ENCODE measurements at places on chromosomes 7 and 10. TPM values are rescaled to one million over a fixed set of nuclear protein-coding genes. Genes with fewer than 3 reads are reported as not detected.

Gene OR2A12
- total RNA-seq: not detected

GRCh38 chr7:50783801-50784507, 1.3 kb upstream of the GRB10 start:
- H3K4me1 ChIP-seq: peaks cover 17% of the 10 kb centered on the region
- H3K4me3 ChIP-seq: no peak overlapping the region
- H3K27me3 ChIP-seq: peaks cover 34% of the 10 kb centered on the region
- no peak for DNase-seq
- H3K36me3 ChIP-seq: no peaks in the 10 kb centered on the region
- no peak overlapping the region for H3K27ac ChIP-seq

GRCh38 chr7:22564511-22565045, 64.6 kb upstream of the STEAP1B start:
- no peak overlapping the region for H3K27ac ChIP-seq
- H3K4me3 ChIP-seq: no peak overlapping the region
- DNase-seq: no peak
- H3K4me1 ChIP-seq: peaks cover 38% of the 10 kb centered on the region
- peaks cover 48% of the 10 kb centered on the region for H3K27me3 ChIP-seq

GRCh38 chr7:129298268-129298893, 73.6 kb downstream of the AHCYL2 start:
- H3K27ac ChIP-seq: no peak overlapping the region
- no peaks in the 10 kb centered on the region for H3K27me3 ChIP-seq
- peak; percentile 79 for DNase-seq
- peaks cover 4% of the 10 kb centered on the region for H3K36me3 ChIP-seq
- no peak overlapping the region for H3K4me3 ChIP-seq

DNA sequence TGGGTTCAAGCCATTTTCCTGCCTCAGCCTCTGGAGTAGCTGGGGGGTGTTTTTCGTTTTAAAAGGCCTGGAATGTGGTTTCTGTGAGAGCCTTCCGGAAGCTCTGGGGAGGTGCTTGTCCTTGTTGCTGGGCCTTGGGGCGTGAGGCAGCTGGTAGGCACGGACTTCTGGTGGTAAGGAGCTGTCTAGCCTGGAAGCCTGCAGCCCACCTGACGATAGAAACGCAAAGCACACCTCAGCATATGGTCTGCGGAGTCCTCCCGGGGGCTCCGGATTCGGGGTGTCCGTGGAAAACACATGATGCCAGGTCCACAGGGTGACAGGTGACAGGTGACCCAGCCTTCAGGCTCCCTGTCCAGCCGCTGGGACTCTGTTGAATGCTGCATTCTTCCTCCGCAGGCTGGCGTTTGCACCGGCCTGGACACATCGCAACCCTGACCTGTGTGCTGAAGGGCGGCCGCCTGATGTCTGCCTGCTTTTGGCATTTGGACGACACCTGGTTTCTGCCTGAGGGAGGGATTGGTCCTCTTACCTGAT, 37.3 kb downstream of the INPP5A start:
- peak overlapping the region; percentile 48 for H3K27ac ChIP-seq
- no peak for DNase-seq
- no peaks in the 10 kb centered on the region for H3K27me3 ChIP-seq
- peaks cover 37% of the 10 kb centered on the region for H3K4me1 ChIP-seq

DNA sequence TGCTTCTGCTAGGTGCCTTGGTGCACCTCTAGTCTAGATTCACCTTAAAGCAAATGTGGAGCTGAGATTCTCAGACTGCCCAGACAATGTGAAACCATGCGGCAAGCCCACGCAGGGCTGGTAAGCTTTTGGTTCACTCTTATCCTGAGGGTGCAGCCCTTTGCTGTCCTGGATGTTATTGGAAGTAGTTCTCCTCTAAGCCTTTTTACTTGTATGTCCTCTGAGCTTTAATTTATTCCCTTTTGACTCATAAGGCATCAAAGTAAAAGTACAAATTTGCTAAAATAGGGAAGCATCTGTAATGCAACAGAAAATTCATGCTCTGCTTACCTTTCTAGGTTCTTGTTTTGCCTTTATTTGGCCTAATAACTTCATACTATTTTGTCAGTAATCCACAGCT, 186.8 kb downstream of the MACC1 start:
- no peaks in the 10 kb centered on the region for H3K27me3 ChIP-seq
- no peak for DNase-seq
- H3K4me1 ChIP-seq: no peaks in the 10 kb centered on the region
- no peak overlapping the region for H3K4me3 ChIP-seq
- H3K36me3 ChIP-seq: no peaks in the 10 kb centered on the region

GRCh38 chr7:87027900-87028299, 31.6 kb downstream of the ELAPOR2 start:
- peaks cover 10% of the 10 kb centered on the region for H3K27me3 ChIP-seq
- H3K36me3 ChIP-seq: peaks cover 4% of the 10 kb centered on the region
- DNase-seq: no peak
- H3K4me1 ChIP-seq: no peaks in the 10 kb centered on the region
- no peak overlapping the region for H3K27ac ChIP-seq

- H3K36me3 ChIP-seq: no peaks in the 10 kb centered on the region
- no peaks in the 10 kb centered on the region for H3K4me1 ChIP-seq
- no peak overlapping the region for H3K4me3 ChIP-seq
- DNase-seq: no peak
Observed at GRCh38 chr7:48139459-48139858, 31.8 kb upstream of the ABCA13 start.

GRCh38 chr10:29414501-29414900, 125.6 kb downstream of the LYZL1 start:
- H3K36me3 ChIP-seq: peaks cover 14% of the 10 kb centered on the region
- H3K4me1 ChIP-seq: peaks cover 31% of the 10 kb centered on the region
- H3K27me3 ChIP-seq: no peaks in the 10 kb centered on the region
- no peak overlapping the region for H3K27ac ChIP-seq

GRCh38 chr10:60417024-60417423, 27.3 kb upstream of the ANK3 start:
- H3K36me3 ChIP-seq: no peaks in the 10 kb centered on the region
- DNase-seq: no peak
- no peak overlapping the region for H3K4me3 ChIP-seq
- H3K27ac ChIP-seq: no peak overlapping the region
- no peaks in the 10 kb centered on the region for H3K27me3 ChIP-seq

Gene AKR1C8
- total RNA-seq: not detected

Gene SEMA3E
- total RNA-seq: not detected

GRCh38 chr7:85750454-85750949, 563.6 kb upstream of the SEMA3D start:
- no peaks in the 10 kb centered on the region for H3K4me1 ChIP-seq
- H3K27me3 ChIP-seq: no peaks in the 10 kb centered on the region
- no peak overlapping the region for H3K27ac ChIP-seq
- no peak overlapping the region for H3K4me3 ChIP-seq
- no peaks in the 10 kb centered on the region for H3K36me3 ChIP-seq

- DNase-seq: no peak
- no peaks in the 10 kb centered on the region for H3K27me3 ChIP-seq
- H3K4me3 ChIP-seq: no peak overlapping the region
- H3K27ac ChIP-seq: no peak overlapping the region
Observed at GRCh38 chr7:46459942-46460341, 538.9 kb upstream of the IGFBP3 start.

DNA sequence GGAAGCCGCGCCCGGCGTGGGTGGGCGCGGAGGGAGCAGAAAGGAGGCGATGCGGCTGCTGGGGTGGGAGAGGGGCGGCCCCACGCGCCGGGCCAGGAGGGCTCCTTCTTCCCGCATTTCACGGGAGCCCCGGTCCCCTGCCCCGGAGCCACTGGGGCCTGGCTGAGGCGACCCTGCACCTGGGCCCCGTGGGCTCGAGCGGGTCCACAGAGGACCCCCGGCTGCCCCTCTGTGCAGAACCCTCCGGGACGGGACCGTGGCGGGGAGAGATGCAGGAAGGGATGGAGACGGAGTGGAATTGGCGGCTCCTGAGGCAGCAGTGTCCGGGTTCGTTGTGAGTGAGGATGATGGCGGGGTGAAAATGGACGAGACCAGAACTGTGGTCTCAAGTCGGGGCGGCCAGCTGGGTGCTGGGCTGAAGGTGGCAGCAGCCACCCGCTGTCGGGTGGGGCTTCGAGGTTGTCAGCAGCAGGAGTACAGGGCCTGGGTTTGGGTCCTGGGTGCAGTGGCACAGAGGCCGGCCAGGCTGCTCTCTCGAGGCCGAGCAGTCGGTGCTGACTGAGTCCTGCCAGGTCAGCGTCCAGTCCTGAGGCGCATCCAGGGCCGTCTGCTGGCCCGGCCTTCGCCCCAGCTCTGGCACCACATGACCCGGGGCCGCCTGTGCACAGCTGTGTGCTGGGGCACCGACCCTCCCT, 80.4 kb downstream of the VIPR2 start:
- peaks cover 2% of the 10 kb centered on the region for H3K27me3 ChIP-seq
- peaks cover 9% of the 10 kb centered on the region for H3K4me1 ChIP-seq
- no peak overlapping the region for H3K4me3 ChIP-seq

Gene XRCC2
- total RNA-seq: 17.2 TPM

Gene CALML3
- total RNA-seq: not detected

DNA sequence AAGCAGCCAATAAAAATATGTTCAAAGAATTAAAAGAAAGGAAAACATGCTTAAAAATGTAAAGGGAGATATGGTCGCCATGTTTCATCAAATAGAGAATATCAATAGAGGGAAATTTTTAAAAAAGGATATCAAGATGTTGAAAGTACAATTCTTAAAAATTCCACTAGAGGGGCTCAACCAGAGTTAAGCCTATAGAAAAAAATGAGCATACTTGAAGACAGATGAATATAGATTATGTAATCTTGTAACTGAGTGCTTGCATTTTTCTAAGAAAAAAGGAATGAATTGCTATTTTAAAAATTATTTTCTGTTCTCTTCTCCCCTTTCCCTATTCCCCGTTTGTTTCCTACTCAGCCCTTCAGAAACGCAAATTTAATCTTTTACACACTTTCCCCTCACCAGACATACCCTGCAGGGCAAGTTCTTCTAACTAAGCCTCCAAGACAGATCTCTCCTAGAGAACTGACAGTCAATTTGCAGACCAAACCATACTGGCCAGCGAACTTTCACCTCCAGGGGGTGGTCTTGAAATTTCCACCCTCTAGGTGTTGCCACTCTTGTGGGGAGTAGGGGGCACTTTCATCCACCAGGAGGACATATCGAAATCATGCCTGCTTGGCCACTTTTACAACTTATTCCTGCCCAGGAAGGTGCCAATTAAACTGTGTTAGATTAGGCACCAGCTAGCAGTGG, 67.7 kb downstream of the NSUN6 start:
- H3K4me1 ChIP-seq: peaks cover 16% of the 10 kb centered on the region
- H3K36me3 ChIP-seq: peaks cover 81% of the 10 kb centered on the region
- DNase-seq: no peak
- H3K27ac ChIP-seq: no peak overlapping the region

Gene FOXI2
- total RNA-seq: not detected

GRCh38 chr7:4715410-4715776, 33.3 kb downstream of the FOXK1 start:
- peak overlapping the region; percentile 16 for H3K27ac ChIP-seq
- DNase-seq: no peak
- H3K4me3 ChIP-seq: no peak overlapping the region
- peaks cover 51% of the 10 kb centered on the region for H3K4me1 ChIP-seq
- H3K27me3 ChIP-seq: no peaks in the 10 kb centered on the region

Gene NANOS1
- 0.20 TPM for total RNA-seq

DNA sequence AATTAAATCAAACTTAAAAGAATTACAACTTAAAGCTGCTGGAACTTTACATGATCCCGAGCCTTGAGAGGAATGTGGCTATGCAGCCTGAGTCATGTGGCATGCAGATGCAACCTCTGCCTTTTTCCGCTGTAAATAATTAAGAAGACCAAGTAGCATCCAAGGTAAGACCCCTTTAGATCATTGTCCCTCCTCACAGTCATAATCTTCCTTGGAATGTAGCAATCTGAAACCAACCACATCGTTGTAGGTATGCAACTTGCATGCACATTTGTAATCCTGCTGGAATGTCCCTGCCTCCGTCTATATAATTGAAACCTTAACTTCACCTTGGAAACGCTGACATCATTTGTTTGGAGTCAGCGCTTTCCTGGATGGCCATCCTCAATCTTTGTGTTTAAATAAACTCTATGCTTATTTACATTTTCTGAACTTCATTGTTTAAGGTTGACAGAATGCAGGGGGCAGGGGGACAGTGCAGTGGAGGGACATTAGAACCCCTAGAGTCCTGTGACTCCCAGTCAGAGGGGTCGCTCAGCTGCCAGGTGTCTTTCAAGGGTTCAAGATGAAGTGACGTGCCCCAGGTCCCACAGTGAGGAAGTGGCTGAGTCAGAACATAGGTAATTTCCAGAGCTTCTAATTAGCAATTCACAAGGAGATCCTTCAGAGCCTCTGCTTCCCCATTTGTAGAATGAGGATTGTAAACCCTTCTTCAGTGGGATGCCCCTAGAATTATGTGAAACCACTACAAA, 110.7 kb downstream of the RALA start:
- DNase-seq: peak; percentile 44
- peaks cover 40% of the 10 kb centered on the region for H3K4me1 ChIP-seq
- H3K4me3 ChIP-seq: peak overlapping the region; percentile 96
- H3K27me3 ChIP-seq: no peaks in the 10 kb centered on the region
- peak overlapping the region; percentile 90 for H3K27ac ChIP-seq
- H3K36me3 ChIP-seq: peaks cover 11% of the 10 kb centered on the region

Gene FAM13C
- total RNA-seq: not detected

Gene PDZD7
- 0.65 TPM for total RNA-seq

DNA sequence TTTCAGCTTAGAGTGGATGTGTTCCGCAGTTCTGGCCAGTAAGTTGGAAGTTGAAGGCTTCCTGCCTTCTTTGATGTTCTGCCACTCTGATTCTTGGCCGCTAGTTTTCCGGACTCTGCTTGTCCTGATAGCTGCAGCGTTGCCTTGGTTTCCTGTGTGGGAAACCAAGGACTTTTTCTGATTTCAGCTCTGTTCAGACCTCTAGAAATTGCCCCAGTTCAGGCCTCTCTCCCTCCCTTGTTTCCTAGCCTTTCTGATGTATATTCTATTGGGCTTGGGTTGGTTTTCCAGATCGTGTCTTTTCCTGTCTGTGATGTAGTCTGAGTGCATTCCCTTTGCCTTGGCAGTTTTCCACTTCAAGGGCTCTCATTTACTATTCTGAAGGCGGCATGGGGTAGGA, 318.7 kb downstream of the BBS9 start:
- H3K4me3 ChIP-seq: no peak overlapping the region
- DNase-seq: no peak
- H3K27me3 ChIP-seq: no peaks in the 10 kb centered on the region

GRCh38 chr7:132516042-132516840, 60.0 kb downstream of the PLXNA4 start:
- H3K4me1 ChIP-seq: no peaks in the 10 kb centered on the region
- no peak overlapping the region for H3K4me3 ChIP-seq
- no peak overlapping the region for H3K27ac ChIP-seq
- no peak for DNase-seq

Gene HOXA1
- total RNA-seq: 0.25 TPM

DNA sequence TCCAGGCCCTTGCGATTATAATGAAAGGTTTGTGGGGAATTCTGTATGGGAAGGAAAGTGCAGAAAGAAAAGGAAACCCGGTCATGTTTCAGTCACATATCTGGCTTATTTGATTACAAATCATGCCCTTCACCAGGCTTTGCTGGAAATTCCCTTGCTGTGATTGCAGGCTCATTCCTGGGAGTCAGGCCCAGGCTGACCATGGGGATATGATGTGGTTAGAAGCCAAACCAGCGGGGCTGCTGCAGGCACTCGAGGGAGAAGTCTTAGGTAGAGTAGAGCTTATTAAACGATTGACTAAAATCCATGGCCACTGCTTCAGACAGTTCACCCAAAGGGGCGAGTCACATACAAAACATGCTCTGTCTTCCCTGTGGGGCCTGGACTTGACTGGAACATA, 16.2 kb downstream of the PKD1L1 start:
- no peak overlapping the region for H3K27ac ChIP-seq
- no peak for DNase-seq
- H3K27me3 ChIP-seq: no peaks in the 10 kb centered on the region
- H3K4me1 ChIP-seq: no peaks in the 10 kb centered on the region
- no peak overlapping the region for H3K4me3 ChIP-seq
- H3K36me3 ChIP-seq: no peaks in the 10 kb centered on the region

Gene CTAGE6
- total RNA-seq: 1.7 TPM
